Left cardiac atrium (tissue), 4 donors: ENCODE measurements at places on chromosomes 7 and 10. TPM values are rescaled to one million over a fixed set of nuclear protein-coding genes. Genes with fewer than 3 reads are reported as not detected.

LBX1 gene
- not detected for total RNA-seq

- no peak for DNase-seq
These were observed 120.2 kb upstream of the CTTNBP2 start for GRCh38 chr7:117993377-117994003.

- no peak for DNase-seq
These were observed 24.5 kb downstream of the MTPAP start for GRCh38 chr10:30324448-30325110.

GRCh38 chr10:74963549-74963948, 137.1 kb downstream of the KAT6B start:
- DNase-seq, result no peak

LAMB1 gene
- 109 TPM for total RNA-seq
